Stomach (tissue), 19 donors: ENCODE measurements at places on chromosomes 13 and 19. TPM values are rescaled to one million over a fixed set of nuclear protein-coding genes. Genes with fewer than 3 reads are reported as not detected.

The KMT2B gene
- total RNA-seq: 59.1 TPM

The FPR3 gene
- total RNA-seq: 1.6 TPM

DNA sequence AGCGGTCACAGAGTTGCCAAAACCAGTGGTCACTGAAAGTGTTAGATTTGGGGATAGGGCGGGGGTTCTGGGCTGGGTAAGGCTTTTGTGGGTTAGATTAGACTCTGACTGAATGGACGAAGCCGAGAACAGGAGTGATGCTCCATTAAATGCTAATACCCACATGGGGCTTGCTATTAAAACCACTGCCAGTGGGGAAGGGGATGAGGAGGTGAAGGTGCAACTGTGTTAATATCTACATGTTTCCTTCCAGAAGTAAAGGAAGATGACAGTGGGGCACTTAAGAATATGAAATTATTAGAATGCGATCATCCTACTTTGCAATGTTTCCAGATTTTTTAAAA is 573 bp upstream of the ZNF614 start:
- DNase-seq: no peak

DNA sequence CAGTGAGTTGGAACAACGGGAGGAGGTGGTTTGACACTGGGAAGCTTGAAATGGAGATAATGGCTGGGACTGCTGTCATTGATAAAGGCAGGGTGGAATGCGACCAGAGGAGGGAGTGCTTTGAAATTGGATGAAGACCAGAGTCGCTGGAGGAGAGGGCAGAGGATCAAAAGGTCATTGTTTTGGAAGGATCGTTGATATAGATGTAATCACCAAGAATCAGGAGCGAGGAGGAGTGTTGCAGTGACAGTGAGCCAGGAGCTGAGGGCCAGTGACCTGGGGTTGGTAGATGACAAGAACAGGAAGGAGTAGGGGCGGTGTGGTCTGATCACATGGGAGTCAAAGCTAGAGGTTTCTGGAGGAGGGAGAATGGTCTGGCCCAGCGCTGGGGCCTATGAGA is 25.3 kb downstream of the TM9SF2 start:
- DNase-seq: no peak

GRCh38 chr19:4473011-4473762 is 1.1 kb downstream of the HDGFL2 start:
- DNase-seq: no peak

DNA sequence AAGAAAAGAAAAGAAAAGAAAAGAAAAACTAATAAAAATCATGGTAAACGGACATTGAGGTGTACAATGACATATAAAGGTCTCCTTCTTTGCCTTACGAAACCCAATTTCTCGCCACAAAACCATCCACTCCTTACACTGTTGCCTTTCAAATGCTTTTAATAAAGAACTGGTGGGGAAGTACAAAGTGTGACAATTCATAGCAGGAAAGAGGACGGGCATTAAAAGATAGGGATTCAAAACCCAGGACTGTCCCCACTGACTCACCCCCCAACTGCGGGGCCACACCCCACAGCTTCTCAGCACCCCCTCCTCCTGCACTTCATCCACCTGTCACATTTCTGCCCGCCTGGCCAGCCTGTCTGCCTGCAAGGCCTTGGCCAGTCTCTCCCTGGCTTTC is 2.4 kb downstream of the MBD3L2B start:
- no peak for DNase-seq

DNA sequence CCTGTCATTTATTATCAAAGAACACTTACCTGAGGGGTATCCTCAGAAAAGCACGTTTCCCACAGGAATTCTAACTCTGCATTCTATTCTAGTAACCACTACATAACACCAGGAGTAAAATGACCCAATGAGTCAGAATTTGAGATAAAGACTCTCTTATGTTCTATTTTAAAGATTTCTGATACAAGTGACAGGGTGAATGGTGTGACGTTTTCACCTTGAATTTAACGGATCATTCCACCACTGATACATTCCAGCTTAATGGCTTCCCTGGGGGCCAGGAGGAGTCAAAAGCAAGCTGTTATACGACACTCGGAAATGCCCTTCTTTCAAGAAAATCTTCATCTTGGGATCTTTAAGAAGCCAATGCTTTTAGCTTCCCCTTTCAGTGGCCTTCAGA is 55.2 kb downstream of the SLC7A1 start:
- no peak for DNase-seq
